ENCODE measurements at places on chromosomes 3 and 15.

DNA sequence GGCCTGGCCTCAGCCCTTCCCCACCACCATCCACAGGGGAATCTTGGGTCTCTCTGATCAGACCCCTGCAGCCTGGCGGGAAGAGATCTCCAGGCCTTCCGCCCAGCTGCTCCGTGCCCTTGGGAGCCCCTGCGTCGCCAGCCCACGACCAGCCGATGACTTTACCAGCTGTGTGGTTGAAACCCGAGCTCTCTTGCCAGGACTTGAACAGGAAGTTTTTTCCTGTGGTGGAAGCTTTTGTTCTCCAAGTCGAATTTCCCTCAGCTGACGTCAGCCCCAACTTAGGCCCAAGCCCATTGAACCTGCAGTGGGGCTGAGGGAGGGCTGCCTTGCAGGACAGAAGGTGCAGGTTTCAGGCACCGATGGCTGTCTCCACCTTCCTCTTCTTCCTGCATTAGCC lies 51.7 kb upstream of the SMAD3 start:
- no peak for DNase-seq

- DNase-seq, result no peak
Observed at GRCh38 chr3:89046661-89047060, 60.8 kb upstream of the EPHA3 start.

DNA sequence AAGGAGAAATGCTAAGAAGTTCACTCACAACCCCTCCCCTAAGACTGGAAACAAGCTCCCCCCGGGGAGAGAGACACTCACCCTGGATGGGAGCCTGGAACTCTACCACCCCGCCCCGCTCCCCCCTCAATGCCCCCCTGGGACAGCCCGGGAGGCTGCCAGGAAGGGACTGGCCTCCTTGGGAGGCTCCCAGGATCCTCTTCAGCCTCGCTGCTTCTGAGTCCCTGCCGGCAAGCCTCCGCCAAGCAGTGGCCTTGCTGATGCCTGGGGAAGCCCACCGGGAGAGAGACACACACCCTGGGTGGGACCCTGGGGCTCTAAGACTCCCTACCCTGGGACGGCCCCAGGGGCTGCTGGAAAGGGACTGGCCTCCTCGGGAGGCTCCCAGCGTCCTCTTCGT lies 33.4 kb downstream of the CPEB1 start:
- no peak for DNase-seq

- DNase-seq, result no peak
Observed at GRCh38 chr3:167716920-167717319, 17.8 kb downstream of the PDCD10 start.

DNA sequence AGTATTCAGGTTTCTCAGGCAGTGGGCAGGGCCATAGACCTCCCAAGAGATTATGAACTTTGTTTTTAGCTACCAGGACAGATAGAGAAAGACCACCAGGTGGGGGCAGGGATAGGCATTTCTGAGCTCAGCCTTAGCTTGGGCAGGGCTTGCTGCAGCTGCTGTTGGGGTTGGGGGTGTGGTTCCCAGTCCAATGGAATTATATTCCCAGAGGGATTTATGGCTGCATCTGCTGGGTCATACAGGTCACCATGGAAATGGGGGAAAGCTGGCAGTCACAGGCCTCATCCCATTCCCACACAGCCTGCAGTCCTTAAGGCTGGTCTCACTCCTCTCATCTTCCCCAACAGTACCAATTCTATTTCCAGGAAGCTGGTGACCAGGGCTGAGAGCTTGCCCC lies 144.6 kb upstream of the ZPLD1 start:
- DNase-seq, result no peak

DNA sequence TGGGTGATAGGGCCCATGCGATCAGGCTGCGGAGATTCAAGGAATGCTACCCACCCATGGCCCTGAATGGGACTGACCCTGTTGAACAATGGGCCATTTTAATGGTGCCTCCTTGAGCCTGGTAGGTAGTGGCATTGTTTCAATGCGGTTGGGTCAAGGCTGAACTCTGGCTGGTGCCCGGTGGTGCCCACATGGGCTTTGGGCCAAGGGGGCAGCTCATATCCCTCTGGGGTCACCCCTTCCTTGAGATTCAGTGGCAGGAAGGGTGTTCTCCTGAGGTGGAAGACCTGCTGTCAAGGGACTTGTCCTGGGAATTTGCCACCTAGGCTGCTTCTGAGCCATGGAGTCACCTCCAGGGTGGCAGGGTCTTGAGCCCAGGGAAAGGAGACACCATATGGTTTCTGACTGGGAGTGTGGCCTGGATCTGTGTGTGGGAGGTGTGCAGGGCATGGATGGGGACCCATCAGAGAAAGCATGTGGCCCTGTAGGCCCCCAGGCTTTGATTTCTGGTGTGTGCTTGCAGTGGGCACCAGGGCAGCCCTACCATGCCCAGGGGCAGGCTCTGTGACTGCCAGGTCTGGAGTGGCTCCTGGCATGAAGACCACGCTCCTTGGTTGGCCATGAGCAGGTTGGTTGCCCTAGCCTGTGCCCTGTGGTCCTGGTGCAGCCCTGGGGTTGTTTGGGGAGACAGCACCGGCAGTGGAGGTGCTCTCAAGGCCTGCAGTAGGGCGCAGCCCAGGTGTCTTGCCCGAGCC lies 199.9 kb downstream of the UBE3A start:
- no peak for DNase-seq

DNA sequence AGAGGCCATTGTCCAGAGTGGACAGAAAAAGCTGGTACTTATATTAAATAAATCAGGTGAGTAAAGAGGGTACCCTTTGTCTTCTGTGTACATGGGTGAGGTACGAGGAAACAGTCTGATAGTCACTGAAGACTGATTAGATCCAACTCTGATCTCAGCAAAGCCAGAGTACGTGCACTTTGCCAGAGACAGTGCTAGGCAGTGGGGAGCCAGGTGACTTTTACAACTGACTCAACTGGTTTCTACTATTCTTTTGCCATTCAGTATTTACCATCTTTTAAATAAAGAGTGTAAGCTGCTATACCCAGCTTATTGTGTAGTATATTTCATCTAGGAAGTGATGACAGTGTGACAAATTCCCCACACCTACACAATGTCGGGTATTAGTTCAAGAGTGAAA lies 3.3 kb downstream of the GNL3 start:
- no peak for DNase-seq

- no peak for DNase-seq
Observed at GRCh38 chr15:92383519-92384324, 10.0 kb upstream of the ST8SIA2 start.

- DNase-seq, result no peak
Observed at GRCh38 chr15:65631503-65631902, 9.8 kb downstream of the SLC24A1 start.

- no peak for DNase-seq
Observed at GRCh38 chr15:86103825-86104224, 24.2 kb downstream of the AGBL1 start.

- DNase-seq, result no peak
Observed at GRCh38 chr3:78798266-78798832, 969.4 kb downstream of the ROBO1 start.

- DNase-seq, result no peak
Observed at GRCh38 chr3:65508750-65509422, 529.8 kb downstream of the MAGI1 start.

DNA sequence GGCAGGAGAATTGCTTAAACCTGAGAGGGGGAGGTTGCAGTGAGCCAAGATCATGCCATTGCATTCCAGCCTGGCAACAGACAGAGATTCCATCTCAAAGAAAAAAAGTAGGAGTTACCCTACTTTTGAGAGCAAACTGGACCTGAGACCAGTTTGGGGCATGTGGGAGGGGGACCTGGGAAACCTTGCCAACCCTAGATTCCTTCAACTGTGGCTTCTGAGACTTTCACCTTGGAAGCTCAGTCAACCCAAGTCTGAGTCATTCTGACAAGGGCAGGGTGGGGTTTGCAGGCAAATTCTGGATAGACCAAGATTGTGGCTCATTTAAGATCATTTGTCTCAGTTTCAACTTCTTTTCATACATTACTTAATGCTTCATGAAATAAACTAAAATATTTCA lies 23.8 kb upstream of the SIAH2 start:
- DNase-seq, result no peak

DNA sequence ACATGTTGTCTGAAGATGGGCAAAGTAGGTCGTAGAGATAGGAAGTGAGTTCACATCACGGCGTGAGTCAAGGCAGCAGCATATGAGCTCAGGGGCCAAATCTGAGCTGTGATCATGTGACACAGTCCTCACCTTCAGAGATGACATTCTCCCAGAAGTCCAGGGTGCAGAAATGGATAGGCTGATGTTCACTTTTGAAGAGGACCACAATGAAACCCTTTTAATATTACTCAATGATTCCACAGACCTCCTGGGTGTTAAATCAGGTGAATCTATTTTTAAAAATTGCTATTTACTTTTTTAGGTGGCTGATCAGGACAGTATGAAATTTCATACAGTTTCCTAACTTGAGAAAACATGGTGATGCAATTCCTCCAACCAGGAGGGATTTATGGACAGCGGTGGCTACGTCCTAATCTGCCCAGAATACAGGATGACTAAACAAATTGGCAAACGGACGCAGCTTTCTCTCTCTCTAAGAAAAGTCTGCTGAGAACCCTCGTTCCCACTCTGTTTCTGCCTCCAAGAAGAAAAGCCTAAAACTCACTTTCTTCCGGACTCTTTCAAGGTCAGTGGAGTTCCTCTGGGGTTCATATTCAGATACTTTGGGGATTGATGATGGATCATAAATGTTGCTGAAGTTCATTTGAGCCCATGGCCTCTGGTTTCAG lies 34.4 kb downstream of the B3GNT5 start:
- DNase-seq, result no peak

- no peak for DNase-seq
Observed at GRCh38 chr3:27392950-27393679, 23.9 kb upstream of the NEK10 start.

- no peak for DNase-seq
Observed at GRCh38 chr15:42289166-42289565, 15.9 kb upstream of the TMEM87A start.

- no peak for DNase-seq
Observed at GRCh38 chr3:190378240-190378891, 9.6 kb upstream of the CLDN16 start.

DNA sequence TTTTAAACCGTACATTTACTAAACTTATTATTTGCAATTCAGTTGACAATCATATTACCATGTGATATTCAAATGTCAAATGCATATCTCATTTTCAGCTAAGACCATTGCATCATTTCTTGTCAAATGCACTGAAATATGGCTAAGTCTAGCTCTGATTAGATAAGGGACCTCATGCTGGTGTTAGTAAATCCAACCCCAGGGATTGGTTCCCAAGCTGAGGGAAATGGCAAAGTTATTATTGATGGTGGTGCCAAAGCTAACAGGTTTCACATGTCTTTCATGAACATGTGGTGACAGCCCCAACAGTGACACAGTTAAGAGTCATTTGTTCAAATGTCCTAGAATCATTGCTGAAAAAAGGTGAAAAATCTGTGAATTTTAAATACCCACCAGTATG lies 641.1 kb downstream of the MECOM start:
- no peak for DNase-seq

DNA sequence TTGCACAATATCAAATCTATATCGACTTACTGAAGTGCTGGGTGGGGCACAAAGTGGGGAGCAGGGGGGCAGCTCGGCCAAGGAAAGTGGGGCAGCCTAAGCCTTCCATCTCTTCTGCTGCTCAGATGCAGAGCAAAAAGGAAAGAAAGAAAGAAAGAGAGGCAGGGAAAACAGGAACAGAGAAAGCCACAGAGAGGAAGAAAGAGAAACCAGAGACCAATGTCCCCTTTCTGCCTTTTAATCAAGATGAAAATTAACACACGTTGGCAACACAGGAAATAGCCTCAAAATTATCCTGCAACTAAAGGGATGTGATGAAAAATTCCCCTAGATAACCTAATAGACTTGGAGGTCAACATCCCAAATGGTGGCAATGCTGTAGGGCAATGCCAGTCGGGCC lies 72.2 kb upstream of the RAD18 start:
- no peak for DNase-seq

GRCh38 chr3:171044384-171044783 lies 17.9 kb upstream of the SLC2A2 start:
- DNase-seq, result no peak
